Activated CD4-positive, CD25-positive, alpha-beta regulatory T cell (primary cell): ENCODE measurements at places on chromosomes 2 and 18.
A peak's percentile ranks its signal among the peaks of the same experiment; 100 is the strongest.

DNA sequence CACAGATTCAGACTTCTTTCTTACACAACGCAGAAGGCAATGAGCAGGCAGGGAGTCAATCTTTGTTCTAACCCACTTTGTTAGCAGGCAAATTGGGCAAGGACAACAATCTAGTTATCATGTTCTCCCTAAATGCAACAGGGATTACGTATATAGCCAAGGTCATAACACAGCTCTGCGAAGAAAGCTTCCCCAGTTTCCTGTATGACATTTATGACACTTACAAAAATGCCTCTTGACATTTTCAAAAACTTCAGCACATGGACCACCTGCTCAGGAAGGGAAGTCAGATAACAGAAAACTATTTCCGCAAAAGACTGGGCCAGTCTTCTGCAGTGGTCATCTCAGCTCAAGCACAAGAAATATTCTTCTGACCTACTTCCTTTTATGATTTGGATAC, 106.1 kb downstream of the IRS1 start:
- DNase-seq = no peak

DNA sequence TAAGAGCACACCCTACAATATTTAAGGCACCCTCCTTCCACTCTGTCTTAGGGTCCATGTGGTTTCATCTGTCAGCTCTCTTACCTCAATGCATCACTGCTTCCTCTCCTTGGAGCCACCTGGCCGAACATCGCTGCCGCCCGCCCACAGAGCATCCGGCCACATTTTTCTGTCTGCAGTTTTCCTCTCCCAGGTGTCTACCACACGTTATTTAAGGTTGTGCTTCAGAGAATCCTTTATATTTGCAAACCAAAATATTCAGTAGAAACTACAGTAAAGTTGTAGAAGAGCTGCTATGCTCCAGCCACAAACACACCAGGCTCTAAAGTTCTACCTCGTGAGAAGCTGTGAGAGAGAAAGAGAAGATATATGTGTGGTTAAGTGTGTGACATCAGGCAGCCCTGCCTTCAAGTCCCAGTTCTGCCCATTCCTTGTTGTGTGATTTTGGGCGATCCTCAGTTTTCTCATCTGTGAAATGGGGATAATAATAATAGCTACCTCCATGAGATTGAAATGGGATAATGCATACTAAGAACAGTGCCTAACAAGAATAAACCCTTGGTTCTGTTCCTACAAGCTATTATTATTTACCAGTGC, 4.9 kb upstream of the STK17B start:
- peak; percentile 58 for DNase-seq

- no peak for DNase-seq
Measured at GRCh38 chr2:188713961-188714360, 260.2 kb upstream of the COL3A1 start.

GRCh38 chr2:10918661-10919409, 7.1 kb downstream of the KCNF1 start:
- DNase-seq = no peak

DNA sequence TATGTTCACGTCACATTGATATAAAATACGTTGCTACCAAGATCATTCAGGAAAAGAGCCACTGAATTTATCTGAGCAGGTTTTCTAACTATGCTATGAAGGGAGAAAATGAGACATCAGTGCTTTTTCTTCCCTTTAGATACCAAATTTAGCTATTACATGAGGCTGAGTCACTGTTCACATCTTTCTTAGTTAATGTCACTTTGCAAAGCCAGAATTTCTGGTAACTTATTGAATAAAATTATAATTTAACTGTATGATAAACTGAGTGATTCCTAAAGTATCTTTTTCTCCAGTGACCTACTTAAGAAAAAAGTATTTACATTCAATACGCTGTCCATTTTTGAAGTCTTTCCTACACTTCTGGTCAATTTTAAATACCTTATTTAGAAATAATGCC, 22.7 kb downstream of the C1D start:
- DNase-seq = no peak

GRCh38 chr18:63763831-63764600, 11.2 kb upstream of the SERPINB7 start:
- DNase-seq = no peak

DNA sequence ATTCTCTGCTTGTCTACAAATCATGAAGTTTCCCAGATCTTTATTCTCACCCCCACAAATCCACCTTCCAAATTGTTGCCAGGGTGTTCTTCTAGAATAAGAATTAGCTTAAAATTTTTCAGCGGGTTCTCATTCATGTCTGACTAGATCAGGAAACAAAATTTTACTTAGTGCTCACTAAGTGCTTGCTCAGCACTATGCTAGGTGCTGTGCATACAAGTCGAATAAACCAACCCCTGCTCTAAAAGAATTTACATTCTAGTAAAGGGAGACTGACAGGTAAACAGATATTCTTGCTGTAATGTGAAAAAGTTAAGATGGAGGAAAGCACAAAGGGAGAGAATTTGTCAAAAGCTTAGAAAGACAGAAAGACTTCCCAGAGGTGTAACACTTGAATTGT, 2.4 kb upstream of the FSIP2 start:
- DNase-seq = no peak

- no peak for DNase-seq
Measured at GRCh38 chr2:166419616-166419934, 43.8 kb upstream of the SCN9A start.

- DNase-seq = no peak
Measured at GRCh38 chr2:190468814-190469569, 60.8 kb downstream of the MFSD6 start.

DNA sequence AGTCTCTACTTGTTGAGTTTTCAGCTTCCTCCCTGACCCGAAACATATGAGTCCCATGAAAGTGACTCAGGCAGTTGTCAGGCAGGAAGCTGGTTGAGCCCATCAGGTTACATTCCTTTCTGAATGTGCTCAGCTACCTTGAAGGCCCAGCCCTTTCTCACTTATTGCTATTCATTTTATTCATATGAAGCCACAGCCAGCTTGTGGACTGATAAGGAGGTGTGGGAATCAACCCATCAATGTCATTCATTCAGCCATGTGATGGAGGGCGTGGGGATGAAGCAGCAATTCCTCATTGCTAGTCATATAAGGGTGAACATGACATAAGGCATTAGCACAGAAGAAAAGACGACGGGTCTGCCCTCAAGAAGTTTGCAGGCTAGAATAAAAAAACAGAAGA, 5.3 kb upstream of the VPS4B start:
- no peak for DNase-seq

DNA sequence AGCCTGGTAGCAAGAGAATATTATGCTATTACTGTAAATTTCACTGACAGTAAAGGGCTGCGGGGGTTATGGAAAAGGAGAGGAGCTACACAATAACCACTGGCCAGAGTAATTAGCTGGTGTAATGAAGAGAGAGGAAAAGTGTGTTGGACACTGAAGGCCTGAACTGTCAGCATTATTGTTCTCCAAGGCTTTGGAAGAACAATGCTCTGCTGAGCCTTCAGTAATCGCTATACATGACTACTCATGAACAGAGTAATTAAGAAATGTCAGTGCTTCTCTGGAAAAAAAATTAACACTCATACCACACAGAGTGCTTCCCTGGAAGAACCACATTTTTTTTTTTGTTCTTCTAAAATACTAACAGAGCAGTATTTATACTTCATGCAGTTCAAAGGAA, 931.3 kb downstream of the CPS1 start:
- no peak for DNase-seq

GRCh38 chr2:54510916-54511315, 54.8 kb downstream of the SPTBN1 start:
- no peak for DNase-seq

- DNase-seq = no peak
Measured at GRCh38 chr2:219844401-219845091, 217.1 kb downstream of the SLC4A3 start.
